Subcutaneous preadipocyte (primary cell): ENCODE measurements at places on chromosomes 7 and 10. TPM values are rescaled to one million over a fixed set of nuclear protein-coding genes. Genes with fewer than 3 reads are reported as not detected.

CCDC126 gene
- 5.1 and 7.0 TPM in 2 replicates for total RNA-seq

IFIT1B gene
- total RNA-seq: not detected in 2 replicates

IGFBP1 gene
- under 0.01 and 0.59 TPM in 2 replicates for total RNA-seq

ZNF467 gene
- total RNA-seq: 0.20 TPM in 1 of 2 replicates, not detected in the other

NEUROG3 gene
- total RNA-seq: not detected in 2 replicates

H2BK1 gene
- total RNA-seq: not detected in 2 replicates

ADAMTS14 gene
- total RNA-seq: 2.6 and 3.1 TPM in 2 replicates

ASB10 gene
- total RNA-seq: not detected in 2 replicates
